ENCODE measurements at places on chromosomes 6 and 20.

- no peak for DNase-seq
Measured at GRCh38 chr6:129146902-129147301, 264.0 kb downstream of the LAMA2 start.

- DNase-seq = no peak
Measured at GRCh38 chr6:23559587-23560343, 566.2 kb upstream of the NRSN1 start.

GRCh38 chr6:24072038-24072746, 53.8 kb upstream of the NRSN1 start:
- no peak for DNase-seq

- no peak for DNase-seq
Measured at GRCh38 chr6:89859744-89860143, 30.1 kb downstream of the CASP8AP2 start.

DNA sequence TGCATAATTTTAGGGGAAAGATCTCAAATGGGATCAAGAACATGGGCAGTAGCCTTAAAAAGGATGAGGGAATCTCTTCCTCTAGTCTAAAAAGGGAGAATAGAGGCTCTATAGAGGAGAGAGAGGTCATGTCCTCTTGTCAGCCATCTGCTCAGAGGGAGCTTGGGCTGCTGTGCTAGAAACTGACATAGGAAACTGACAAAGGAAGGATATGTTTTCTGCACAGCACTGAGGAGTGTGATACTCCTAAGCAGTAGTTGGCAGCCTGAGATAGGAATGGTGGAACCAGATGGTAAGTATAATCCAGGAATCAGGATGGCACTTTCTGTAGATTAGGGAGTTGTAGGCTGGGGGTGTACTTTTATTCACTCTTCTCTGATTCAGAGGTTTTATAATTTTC, 59.2 kb downstream of the PTPRA start:
- no peak for DNase-seq

DNA sequence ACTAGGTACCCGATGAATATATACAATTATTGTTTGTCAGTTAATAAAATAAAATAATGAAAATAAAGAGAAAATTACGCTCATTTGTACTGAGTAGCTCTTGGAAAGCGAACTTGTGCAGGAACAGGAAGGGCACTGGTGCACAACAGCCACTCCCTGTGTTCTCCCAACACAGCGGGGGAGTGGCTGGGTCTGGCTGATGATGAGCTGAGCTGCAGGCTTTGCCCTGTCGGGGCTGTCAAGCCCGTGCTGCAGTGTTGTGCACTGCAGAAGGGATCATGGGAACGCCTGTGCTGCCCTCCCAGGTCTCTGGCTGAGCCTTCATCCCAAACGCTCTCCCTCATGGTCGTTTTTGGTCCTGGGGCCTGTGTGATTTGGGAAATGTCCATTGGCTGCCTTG, 131.7 kb upstream of the MAP3K4 start:
- no peak for DNase-seq

DNA sequence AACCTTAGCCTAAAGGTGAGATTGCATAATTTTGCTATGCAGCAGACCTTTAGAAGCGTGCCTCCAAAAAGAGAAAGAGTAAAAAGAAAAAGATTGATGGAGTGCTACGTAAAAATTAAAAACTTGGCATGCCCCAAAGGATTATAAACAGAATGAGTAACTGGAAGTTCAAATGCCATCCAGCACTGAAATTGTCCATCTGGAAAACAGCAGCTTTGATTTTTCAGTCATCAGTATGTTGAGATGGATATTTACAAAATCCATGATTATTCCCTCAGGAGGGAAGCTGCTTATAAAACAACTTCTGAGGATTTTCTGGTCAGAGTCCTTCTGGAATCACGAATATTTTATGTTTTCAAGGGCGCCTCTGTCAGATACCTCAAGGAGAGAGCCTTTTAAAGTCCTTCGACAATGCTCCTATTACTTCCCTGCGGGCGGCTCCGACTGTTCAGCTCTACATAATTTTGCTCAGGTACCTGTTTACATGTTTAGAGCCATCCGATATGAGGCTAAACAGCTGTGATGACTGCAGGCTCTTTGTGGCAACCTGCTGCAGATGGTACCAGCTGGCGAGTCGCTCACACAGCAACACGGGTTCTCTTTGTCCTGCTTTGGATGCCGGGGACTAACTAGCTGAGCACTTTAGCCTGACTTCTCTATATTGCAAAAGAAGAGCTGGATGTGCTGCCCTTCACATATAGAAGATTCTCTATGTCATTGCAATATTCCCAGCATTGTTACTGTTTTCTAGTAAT, 83.3 kb downstream of the RCAN2 start:
- no peak for DNase-seq

DNA sequence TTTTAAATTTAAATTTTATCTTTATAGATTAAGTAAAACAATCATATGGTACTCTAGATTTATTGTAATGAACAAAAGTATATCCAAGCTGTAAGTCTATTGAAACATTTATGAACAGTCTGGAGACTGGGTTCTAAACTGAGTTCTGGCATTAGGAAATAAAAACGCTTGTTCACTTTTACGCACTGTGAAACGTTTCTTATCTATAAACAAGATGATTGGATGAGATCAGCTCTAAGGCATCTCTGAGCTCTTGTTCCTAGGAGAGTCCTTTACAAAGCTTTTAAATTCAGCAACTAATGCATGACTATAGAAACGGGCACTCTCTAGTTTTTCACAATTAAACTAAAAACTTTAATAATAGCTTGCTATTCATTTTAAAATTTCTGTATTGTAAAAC, 6.8 kb downstream of the HUS1B start:
- DNase-seq = no peak

DNA sequence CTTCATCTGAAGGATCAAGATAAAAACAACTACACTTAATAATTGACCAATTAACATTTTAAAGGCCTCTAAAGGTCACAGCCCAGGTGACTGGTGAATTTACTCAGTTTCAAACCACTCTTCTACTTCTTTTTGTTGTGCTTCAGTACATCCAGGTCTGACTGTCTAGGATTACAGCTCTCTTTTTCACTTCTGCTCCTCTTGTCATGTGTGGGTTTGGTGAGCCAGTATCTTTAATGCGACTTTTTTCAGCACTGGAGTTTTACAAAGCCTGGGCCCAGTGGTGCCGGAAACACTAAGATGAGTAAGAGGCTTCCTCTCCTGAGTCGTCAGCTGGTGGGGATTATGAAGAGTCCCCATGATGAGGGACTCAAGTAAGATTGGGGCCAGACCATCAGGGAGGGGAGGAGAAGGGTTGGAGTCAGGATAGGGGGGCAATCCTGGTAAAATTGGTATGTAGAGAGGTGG, 27.0 kb downstream of the HECA start:
- no peak for DNase-seq

DNA sequence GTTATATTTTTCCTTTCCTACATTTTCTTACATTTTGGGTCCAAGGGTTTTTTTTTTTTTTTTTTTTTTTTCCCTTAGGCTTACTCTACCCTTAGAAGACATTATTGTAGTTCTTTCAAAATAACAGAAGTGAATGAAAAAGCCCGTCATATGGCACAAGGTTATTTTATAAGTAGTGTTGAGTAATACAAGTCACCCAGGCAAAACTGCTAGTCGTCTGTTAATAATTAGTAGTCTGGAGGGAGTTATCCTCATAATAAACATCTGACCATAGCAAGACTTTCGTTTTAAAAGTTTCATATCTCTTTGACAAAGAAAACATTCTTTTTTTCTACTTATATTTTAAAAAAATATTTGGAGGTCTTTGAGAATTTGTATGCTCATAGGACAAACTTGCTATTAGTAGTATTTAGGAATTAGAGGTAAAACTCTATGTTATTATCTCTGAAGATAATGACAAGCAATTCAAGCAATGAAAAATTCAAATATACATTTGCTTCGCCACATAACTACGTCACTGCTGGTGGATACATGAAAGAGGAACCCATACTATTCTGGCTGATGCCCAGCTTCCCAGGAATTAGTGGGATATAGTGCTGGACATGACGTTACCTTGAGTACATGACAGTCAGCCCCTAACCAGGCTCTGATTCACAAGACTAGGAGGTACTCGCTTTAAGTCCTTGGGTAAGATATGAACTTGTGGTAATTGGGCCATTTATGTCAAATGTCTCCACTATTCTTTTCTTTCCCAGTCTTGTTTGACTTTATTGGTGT, 532.8 kb downstream of the GRIK2 start:
- no peak for DNase-seq

GRCh38 chr20:40476461-40476860, 212.6 kb downstream of the MAFB start:
- no peak for DNase-seq

- DNase-seq = no peak
Measured at GRCh38 chr20:7022597-7022996, 255.1 kb downstream of the BMP2 start.

- DNase-seq = no peak
Measured at GRCh38 chr6:151498327-151498726, 4.5 kb downstream of the CCDC170 start.

DNA sequence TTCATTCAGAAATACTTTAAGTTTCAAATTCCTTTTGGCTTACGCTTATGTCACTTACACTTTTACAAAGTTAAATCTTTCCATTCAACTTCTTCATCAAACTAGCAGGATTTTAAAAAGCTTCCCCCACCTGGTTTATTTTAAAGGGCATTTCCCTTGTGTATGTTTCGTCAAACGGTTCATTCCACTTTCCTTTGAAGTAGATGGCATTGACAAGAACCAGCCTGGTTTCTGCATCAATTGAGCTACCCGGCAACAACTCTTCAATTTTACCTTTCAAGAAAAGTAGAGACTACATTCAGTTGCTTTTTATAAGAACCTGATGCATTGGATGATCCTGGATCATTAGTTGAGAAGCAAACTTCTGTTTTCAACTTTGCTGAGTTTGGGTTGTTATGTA, 9.8 kb downstream of the SERPINB9 start:
- no peak for DNase-seq

- peak; percentile 24 for DNase-seq
Measured at GRCh38 chr6:1726341-1726768, 116.6 kb downstream of the FOXC1 start.

DNA sequence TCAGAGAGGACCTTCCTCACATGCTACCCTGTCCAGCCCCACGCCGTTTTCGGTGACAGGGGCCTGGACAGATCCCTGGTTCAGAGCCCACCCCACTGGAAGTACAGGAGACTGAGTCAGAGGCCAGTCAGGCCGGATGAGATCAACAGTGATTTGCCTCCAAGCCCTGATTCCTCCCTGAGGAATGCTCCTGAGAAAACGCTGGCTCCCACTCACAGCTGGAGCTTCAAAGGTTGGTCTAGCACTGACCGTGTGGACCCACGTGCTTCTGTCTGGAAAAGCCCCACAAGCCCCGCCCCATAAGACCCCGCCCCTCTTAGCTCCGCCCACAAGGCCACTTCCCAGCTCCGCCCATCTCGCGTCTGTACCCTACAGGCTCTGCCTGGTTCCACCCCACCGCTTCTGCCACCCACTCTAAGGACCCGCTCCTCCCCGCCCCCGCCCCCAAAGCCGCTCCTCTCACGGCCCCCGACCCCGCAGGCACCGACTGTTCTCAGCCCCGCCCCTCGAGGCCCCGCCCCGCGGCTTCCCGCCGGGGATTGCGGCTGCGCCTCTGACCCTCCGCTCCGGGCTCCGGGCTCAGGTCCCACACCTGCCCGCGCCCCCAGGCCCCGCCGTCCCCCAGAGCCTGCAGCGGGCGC, 64.9 kb upstream of the BHLHE23 start:
- no peak for DNase-seq

DNA sequence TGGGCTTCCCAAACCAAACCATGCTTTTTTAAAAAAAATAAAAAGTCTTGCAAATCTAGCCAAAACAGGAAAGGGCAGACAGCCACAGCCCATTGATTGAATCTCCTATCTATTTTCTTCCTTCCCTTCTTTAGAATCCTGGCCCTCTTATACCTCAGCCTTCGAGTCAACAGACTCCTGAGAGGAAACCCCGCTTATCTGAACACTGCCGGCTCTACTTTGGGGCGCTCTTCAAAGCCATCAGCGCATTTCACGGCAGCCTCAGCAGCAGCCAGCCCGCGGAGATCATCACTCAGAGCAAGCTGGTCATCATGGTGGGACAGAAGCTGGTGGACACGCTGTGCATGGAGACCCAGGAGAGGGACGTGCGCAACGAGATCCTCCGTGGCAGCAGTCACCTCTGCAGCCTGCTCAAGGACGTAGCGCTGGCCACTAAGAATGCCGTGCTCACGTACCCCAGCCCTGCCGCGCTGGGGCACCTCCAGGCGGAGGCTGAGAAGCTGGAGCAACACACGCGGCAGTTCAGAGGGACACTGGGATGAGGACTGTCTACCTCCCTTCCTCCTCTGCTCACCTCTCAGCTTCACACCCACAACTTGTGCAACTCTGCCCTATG, 10.1 kb upstream of the RTF2 start:
- no peak for DNase-seq
